CD4-positive, CD25-positive, alpha-beta regulatory T cell (primary cell): ENCODE measurements at places on chromosomes 4 and X. TPM values are rescaled to one million over a fixed set of nuclear protein-coding genes. Genes with fewer than 3 reads are reported as not detected.

ANKRD50 gene
- 0.17 TPM for total RNA-seq

AFP gene
- not detected for total RNA-seq

GRCh38 chr4:114752391-114753165, 154.0 kb downstream of the UGT8 start:
- DNase-seq, result no peak

DNA sequence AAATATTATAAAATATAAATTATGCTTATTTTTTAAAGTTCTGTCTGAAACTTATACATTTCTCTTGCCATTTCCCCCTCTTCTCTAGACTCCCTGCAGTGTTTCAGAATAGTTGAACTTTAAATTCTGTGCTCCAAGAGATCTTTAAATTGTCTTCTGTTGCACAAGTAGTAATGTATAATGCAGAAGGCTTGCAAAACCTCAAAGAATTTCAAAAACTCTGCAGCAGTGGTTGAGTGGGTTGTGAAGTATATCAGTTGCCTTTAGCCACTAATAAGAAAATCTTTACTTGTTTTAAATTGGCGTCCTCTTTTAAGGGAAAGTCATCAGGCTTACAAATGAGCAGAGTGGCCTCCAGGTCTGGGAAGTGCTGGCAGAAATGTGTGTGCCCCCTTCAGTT, 1153.3 kb upstream of the PABPC4L start:
- DNase-seq, result no peak

DNA sequence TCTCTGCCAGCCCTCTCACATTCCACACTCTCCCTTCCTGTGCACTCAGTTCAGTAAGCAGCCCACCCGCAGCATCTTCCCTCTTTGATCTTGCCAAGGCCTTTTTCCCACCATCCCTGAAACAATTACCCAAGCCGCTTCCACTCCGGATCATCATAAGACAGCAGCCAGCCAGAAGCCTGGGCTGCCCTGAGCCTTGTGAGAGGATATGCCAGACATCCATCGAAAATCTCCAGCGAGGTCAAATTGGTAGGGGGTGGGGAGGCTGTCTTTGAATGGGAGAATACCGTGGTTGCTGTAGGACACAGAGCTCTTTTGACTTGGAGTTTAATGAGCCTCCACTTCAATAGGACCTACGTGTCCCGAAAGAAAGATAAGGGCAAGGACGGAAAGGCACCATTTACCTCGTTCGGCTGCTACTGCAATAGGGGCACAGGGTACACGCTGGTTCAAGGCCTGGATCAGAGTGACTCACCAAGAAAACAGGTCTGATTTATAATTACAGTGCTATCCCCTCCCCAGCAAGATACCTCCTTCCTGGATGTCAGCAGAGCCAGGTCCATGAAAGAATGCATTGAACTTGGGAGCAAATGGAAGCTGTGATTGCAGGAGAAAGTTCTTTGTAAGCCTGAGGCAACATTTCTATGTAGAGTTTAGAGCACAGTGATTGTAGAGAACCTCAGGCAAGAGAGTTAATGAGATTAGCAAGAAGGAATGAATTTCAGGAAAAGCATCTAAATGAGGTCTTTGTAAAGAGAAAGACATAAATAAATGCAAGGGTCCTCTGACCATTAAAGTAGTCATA, 39.5 kb downstream of the AMOT start:
- no peak for DNase-seq
